IMR-90 (cell line): ENCODE measurements at places on chromosomes 11 and 22.

DNA sequence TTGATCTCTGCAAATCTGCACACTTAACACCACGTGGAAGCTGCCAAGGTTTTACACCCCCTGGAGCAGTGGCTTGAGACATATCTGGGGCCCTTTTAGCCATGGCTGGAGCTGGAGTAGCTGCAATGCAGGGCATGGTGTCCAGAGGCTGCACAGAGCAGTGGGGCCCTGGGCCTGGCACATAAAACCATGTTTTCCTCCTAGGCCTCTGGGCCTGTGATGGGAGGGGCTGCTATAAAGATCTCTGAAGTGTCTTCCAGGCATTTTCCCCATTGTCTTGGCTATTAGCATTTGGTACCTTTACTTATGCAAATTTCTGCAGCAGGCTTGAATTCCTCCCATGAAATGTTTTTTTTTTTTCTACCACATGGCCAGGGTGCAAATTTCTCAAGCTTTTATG, 33.2 kb downstream of the CALCA start:
- no peak for DNase-seq

GRCh38 chr11:66554602-66555001, 7.9 kb downstream of the ACTN3 start:
- DNase-seq, result no peak

GRCh38 chr22:41352058-41352457, 29.7 kb upstream of the TEF start:
- DNase-seq, result peak; percentile 55

DNA sequence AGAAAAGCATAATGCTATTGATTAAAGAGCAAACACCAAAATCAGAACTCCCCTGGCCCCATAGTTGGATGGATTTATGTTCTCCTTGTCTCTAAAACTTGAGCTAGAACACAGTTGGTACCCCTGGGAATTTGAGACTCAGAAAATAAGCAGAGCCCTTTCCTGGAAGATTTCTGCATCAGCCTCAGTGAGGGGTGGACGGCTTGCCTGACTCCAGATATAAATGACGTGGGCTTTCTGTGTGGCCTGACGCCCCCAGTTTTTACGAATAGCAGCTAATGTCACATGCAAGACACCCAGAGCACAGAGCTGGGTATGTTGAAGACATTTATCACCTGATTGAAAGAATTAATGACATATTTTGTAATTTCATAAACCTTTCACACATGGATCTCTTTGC, 130.8 kb downstream of the TRIM29 start:
- no peak for DNase-seq

DNA sequence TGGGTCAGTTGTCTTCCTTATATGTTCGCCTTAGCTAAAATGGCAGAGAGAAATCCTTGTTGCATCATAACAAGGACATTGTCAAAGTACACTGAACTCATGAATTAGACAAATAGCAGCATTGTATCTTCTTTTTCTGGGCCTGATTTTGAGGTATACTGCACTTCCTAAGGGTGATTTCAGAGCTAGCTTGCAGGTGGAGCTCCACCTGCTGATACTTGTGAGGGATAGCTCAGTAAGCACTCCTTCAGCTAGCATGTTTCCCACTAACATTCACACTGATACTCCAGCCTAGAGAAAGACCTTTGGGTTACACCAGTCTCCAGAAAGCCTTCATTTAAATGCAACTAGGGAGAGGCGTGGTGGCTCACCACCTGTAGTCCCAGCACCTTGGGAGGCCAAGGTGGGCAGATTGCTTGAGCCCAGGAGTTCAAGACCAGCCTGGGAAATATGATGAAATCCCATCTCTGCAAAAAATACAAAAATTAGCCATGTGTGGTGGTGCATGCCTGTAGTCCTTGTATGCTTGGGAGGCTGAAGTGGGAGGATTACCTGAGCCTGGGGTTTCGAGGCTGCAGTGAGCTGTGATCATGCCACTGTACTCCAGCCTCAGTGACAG, 29.8 kb downstream of the JAM3 start:
- no peak for DNase-seq

DNA sequence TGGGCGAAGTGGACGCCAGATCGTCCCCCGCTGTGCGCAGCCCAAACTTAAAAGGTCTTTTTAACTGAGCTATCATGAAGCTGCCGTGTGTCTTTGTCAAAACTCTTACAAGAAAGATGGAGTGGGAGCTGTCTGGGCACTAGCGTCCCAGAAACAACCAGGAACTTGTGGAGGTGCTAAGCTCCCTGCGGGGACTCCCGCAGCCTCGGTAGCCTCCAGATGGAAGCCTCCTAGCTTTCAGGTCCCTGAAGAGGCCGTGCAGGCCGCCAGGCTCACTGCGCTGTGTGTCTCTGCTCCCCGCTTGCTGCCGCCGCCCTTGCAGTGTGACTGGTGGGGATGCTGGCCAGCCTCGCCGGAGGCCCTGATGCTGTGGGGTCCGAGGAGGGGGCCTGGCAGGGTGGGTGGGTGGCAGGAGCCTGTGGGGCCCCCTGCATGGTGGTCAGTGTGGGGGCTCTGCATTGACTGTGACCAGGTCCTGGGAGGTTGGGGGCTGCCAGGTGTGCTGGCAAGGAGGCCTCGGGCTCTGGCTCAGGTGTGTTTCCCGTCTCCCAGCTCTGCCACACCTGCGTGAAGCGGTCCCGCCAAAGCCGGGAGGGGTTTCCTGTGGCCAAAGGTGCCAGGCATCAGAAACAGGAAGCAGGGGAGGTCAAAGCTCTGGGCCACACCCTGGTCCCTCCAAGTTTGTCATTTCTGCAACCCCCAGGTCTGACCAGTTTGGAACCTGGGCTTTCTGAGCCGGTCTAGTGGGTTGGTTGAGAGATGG, 1.2 kb downstream of the TRABD start:
- peak; percentile 25 for DNase-seq

GRCh38 chr11:111870522-111870885, 877 bp downstream of the ALG9 start:
- DNase-seq, result no peak

GRCh38 chr11:104060820-104061219, 24.4 kb downstream of the DDI1 start:
- no peak for DNase-seq

GRCh38 chr22:17418890-17419324, 49.6 kb downstream of the CECR2 start:
- no peak for DNase-seq

DNA sequence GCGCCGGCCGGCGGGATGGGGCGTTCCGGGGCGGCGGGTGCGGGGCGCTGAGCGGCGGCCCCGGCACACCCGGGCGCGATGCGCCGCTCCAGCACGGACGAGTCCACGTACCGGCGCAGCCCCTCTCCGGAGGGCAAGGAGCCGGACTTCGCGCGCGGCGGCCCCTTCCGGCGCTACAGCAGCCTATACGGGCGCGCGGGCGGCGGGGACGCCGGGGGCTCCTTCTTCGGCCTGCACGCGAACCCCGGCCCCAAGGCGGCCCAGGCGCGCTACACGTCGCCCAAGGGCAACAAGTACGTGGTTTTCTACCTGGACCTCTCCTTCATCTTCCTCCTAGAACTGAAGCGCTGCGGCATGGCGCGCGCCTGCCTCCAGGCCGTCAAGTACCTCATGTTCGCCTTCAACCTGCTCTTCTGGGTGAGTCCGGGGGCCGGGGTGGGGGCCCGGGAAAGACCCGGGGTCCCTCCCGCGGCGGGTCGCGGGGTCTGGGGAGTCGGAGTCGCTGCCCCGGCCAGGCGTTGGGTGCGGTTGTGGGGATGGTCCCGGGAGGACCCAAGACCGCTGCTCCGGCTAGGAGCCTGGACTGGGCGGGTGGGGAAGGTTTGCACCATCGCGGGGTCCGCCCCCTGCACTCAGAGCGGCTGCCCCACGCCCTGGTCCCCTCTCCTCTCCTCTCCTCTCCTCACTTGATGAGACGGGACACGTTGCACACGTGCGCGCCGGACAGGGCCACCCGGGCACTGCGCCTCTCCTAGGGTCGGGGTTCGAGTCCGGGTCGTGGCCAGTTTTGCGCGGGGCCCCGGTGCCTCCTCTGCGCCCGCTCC, 7.5 kb downstream of the TSPAN4 start:
- no peak for DNase-seq

GRCh38 chr11:26150031-26150430, 181.9 kb upstream of the ANO3 start:
- no peak for DNase-seq

DNA sequence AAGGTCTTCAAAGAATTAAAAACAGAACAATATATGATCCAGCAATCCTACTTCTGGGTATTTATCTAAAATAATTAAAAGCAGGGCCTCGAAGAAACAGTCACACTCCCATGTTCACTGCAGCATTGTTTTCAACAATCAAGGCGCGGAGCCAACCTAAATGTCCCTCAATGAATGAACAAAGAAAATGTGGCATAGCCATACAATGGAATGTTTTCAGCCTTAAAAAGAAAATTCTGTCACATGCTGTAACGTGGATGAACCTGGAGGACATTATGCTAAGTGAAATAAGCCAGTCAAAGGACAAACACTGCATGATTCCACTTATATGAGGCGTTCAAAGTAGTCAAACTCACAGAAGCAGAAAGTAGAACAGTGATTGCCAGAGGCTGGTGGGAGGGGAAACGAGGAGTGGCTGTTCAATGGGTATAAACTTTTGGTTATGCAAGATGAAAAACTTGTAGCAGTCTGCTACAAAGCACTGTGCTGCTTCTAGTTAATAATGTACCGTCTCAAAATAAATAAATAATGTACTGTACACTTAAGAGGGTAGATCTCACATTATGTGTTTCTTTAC, 41.2 kb downstream of the SNX19 start:
- no peak for DNase-seq

- DNase-seq, result no peak
Measured at GRCh38 chr11:10551290-10551592, 10.3 kb upstream of the RNF141 start.

- peak; percentile 42 for DNase-seq
Measured at GRCh38 chr11:30917859-30918478, 331.8 kb upstream of the MPPED2 start.

- DNase-seq, result no peak
Measured at GRCh38 chr11:121431820-121432526, 20.1 kb upstream of the SORL1 start.

GRCh38 chr11:68282141-68282860, 10.5 kb upstream of the C11orf24 start:
- DNase-seq, result no peak

DNA sequence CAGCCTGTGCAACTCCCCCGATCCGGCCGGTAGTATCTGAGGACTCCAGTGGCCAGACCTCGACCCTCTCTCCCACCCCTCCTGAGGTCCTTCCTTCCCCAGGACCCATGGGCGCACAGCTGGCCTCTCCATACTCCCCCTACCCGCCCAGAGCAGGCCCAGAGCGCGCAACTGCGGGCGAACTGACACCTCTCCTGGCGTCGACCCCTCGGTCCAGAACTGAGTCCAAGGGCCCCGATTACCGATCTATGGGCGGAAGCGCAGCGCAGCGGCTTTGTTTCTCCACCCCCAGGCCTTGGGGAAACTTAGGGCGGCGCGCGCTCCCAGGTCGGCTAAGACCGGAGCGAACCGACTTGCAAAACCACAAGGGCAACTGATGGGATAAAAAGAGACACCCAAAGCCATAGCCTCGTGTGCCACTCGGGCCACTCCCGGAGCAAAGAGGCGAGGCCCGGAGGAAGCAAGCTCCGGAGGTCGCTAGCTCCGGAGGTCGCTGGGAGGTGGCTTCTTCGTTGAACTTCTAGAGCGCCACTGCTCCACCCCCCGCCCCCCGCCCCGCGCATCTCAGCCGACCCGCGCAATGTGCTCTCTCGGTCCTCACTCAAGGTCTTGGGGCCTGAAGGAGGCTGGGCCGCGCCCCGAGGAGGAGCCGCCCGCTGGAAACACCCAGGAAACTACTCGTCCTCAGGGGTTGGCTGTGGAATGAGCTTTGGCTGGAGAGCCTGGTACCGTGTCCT, 9.8 kb upstream of the ALX4 start:
- no peak for DNase-seq

DNA sequence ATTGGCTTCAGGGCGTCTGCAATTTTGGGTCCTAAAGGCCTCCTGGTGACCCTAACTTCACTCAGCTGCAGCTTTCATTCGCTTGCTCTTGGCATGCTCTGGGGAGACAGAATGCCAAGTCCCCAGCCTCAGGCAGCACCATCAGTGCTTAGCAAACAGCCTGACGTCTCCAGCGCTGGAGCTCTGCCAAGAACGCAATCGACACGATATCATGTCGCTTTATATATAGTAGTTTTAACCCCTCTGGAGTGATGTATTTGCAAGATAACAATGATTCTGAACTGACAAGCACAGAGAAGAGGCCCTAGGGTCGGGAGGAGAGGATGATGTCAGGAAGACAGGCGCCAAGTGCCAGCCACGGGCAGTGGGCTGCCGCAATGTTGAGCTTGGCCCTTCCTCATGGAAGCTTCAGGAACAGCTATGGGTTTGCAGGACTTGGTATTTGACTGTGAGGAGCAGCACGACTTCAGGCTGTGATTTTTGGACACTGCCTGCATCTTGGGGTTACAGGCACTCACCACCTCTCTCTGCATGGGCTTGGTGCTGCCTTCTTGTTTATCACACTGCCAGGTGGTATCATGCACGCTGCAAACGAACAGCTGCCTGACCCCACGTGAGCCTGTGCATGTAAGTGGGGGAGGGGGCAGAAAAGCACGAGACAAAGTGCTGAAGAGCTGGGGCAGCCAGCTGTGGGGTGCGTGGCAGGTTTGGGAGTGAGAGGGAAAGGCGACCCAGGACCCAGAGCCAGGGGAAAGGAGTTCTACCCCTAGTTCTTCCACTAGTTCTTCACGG, 26.1 kb downstream of the B3GAT1 start:
- no peak for DNase-seq

DNA sequence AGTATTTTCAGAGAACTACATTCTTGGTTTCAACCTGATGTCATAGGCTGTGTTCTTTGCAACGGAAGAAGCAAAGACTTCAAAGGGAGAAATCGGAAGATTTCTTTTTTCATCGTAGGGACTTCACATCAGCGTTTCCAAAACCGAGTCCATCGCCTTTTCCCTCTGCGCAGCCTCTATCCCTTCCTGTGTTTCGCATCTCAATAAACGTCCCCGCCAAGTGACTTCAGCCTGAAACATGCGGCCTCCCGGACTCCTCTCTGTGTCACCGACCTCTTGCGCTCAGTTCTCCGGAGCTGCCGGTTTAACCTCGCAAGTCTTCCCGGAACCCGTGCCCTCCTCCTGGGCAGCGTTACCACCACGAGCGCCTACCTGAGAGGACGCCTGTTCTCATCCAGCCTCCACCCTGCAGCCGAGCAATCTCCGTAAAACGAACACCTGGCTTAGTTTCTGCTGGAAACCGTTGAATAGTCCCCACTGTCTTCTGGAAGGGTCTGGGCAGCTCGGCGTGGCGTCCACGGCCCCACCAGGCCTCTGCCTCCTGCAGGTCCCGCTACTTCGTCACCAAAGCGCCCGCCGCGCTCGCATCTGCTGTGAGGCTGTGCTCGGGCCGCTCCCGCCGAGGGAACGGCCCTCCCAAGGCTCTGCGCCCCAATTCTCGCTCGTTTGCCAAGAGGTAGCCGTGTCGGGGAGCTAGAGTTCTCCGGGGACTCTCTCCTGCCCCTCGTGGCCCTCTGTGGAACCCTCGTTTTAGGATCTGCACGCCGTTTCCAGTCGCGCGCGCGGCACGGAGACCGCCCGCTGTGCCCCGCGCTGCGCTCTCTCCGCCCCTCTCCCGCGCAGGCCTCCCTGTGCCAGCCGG, at the start of gene GLB1L3:
GLB1L3 (plus strand) TSS at position 846 of the 862 bp plus-strand sequence. CDS start 362 bp downstream, outside the sequence.
- DNase-seq, result no peak
